ENCODE measurements at places on chromosomes 5 and 9.

DNA sequence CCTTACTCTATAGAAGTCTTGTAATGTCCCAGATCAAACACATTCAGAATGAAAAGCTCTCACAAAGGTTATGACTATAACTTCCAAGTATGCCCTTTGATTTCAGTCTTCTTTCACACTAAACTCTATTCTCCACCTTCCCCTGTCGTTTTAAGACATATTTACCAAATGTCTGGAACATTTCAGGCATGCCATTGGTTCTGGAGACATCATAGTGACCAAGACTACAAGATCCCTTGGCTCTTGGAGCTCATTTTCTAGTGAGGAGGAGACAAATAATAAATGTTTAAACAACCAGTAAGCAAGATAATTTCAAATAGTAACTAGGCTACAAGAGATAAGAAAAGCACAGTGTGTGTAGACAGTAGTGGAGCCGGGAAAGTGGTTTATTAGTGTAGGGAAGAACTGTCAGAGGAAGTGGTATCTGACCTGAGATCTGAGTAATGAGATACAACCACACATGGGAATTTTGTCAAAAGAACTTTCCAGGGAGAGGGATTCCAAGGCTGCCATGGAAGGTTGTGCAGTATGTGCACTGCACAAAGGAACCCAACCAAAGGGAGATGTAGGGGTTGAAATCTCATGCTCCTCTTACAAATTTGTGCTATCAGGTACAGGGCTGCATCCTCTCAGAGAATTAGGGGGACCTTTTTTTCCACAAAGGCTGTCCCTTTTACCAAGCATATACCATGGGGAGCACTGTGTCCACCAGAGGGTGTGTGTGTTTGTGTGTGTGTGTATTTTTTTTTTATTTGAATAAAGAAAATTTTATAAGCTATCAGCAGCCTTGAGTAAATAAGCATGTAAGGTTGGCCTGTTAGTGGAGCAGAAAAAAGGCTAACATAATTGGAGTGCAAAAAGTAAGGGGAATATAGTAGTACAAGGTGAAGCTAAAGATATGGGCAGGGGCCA, 1279.1 kb upstream of the WWC1 start:
- DNase-seq = no peak

DNA sequence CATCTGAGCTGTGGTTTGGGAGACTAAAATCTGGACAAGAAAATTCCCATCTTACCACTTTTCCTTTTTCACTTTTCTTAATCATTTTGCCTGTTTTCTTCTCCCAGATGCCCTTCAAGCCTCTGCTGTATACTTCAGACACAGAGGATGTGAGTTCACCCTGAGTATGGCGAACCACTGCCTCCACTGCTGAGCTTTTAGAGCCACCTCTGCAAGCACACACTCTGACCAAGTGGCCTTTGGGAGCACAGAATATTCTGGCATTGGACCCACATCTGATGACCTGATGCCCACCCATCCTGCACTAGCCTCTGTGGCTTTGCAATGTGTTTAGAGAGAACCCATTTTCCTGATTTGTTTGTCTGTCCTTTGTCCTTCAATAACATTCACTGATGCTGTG, 32.5 kb downstream of the TERT start:
- DNase-seq = no peak

DNA sequence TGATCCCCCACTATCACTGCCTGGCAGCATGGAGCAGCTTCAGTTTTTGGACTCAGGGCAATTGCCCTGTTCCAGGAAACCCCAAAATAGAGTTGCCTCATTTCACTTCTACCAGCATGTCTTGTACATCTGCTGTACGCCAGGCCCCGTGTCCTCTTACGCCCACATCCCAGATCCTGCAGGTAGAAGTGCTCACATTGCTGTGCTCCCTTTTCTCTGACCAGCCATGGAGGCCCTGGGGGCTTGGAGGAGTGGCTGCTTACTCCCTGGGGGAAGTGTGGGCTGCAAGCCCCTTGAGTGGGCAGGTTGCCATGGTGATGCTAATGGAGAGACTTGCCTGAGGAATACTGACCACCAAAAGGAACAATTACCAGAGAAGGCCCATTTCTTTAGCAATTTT, 55.6 kb upstream of the KCNIP1 start:
- DNase-seq = no peak

- no peak for DNase-seq
These were observed 209.5 kb downstream of the FANCC start for GRCh38 chr9:95107976-95108375.

DNA sequence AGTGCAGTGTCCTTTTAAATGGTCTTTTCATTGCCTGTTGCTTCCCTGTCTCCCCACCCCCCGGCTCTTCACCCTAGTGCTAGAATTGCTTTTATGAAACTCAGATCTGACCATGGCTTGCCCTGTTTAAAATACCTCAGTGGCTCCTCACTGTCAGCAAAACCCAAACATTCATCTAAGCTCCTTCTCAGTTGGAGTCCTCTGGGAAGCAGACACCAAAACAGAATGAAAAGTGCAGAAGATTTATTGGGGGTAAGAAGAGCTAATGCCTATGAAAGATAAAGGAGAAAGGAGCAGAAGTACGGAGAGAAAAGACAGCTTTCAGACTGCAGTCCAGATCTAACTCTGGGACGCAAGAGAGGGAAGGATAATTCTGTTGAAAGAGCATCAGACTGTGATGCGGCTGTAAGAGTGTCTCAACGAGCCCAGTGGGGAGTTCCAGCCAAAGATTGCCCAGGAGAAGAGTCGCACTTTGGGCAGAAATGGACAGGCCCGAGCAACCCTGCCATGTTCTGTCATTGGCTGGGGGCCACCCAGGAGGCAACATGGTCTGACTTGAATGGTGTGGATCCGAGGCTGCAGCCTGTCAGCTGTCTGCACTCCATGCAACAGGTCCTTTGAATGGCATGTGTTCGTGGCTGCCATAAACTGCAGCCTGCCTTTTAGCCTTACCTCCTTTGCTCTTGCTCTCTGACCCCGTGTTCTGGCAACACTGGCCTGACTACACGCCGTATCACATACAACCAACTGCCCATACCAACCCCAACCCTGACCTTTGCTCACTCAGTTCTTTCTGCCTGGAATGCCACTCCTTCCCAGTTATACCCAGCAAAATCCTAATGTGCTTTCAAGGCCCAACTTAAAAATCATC, 55.9 kb downstream of the IRF1 start:
- DNase-seq = no peak

DNA sequence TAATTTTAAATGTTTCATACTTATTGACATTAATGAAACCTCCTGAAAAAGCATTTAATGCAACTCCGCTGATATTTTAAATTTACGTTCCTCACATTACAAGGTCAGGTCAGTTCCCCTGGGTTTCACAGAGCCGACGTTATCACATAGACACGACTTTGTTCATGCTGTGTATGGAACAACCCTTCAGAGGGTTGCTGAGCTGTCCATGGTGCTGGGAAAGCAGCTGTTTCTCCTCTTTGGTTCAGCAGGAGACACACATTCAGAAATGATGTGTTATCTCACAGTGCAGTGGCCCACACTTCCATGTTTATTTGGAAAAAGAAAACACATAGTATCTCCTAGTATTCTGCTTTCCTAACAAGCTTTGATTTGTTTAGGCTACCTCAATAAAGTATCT, 53.5 kb downstream of the PPP2R2B start:
- no peak for DNase-seq

- DNase-seq = no peak
These were observed 157.2 kb upstream of the ATP10B start for GRCh38 chr5:161009194-161009593.

GRCh38 chr5:153714798-153715197, 224.3 kb downstream of the GRIA1 start:
- no peak for DNase-seq

DNA sequence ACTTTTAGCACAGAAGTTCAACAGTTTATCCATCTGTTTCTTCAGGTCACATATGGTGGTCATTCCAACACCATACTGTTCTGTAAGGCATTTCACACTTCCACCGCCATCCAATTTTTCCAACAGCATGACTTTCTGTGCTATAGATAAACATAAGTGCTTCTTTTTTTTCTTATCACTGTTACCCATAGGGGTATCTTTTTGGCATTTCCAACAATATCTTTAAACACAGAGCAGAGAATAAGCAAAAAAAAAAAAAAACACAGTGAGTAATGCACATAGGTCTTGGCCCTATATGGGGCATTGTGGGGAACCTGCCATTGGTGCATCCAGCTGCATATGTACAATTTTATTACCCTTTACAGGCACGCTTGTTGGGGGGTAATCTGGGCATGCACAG, 12.2 kb upstream of the ZNF367 start:
- DNase-seq = no peak

GRCh38 chr5:150263801-150264621, 25.6 kb downstream of the CAMK2A start:
- no peak for DNase-seq
